Fibroblast of skin of back (primary cell): ENCODE measurements at places on chromosomes 4 and X.

DNA sequence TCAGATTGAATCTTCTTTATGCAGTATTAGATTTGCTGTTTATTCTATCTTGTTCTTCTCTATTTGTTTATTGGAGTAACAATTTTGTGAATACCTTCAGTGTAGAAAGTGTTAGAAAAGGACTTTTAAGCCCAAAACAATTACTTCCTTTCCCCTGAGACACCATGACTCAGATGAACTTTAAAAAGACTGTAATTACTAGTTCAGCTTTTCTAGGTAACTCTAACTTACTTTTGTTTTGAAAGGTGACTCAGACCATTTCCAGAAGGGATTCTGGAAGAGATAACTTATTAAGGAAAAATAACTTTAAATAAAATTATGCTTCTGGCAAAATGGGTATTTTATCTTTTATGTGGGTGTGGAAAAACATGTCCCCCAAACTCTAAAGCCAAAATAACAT is 561.5 kb upstream of the PCDH10 start:
- peak; percentile 11 for DNase-seq

- DNase-seq, result no peak
These were observed 1906.6 kb upstream of the TENM3 start for GRCh38 chr4:180336494-180337090.

DNA sequence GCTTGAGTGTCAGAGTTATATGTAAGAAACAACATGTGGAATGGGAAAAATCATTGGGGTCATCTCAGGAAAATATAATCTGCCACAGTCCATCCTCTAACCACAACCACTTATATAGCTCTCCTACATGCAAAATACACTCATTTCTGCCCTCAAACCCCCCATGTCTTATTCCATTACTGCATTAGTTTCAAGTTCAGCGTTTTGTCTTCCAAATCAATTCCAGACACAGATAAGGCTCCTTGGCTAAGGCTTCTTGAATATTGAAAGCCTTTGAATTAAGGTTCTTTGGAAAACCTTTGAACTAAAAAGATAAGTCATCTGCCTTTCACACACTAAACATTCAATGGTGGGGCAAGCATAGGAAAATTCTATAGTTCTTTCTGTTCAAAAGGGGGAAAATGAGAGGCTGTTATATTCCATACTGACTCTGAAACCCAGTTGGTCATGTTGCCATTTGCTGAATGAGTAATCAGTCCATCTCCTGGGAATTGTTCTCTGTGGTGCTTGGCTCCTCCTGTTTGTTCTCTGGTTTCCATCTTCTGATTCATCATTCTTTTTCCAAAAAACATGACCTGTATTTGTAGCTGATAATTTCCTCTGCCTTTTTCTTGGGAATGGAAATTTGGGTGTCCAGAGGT is 218.7 kb downstream of the BMPR1B start:
- peak; percentile 93 for DNase-seq

DNA sequence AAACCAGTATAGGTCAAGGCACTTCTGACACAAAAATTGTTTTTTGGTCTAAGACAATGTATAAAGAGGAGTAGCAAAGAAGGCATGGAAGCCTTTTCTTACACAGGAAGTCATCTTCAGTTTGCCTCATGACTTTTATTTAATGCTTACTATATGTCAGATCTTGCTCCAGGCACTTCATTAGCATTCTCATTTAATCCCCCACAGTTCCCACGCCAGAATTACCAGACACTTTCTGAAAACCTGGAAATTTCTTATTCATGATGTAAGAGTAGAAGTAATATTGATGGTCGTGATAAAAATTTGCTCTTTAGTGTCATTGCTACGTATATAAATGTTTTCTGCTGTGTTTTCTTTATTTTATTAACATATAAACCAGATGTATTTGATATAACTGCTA is 39.2 kb downstream of the ARHGEF38 start:
- no peak for DNase-seq

GRCh38 chr4:71941001-71941400 is 90.8 kb upstream of the NPFFR2 start:
- peak; percentile 2 for DNase-seq
